ENCODE measurements at places on chromosomes 12 and 14.

DNA sequence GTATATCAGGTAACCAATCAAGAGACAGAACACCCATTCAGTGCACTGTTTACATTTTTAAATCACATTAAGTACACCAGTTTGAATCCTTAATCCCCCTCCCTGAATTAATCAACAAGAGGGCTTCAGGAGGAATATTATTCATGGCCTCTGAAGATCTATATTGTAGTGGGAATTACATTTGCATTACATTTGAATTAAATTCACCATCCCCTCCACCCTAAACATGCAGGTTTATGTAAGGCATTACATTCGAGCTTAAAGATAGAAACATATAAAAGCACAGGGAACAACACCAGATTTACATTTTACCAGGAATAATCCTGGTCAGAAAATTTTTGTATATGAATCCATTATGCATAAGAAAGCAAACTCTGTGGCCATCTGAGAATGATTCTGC lies 197.8 kb upstream of the KITLG start:
- DNase-seq: no peak

DNA sequence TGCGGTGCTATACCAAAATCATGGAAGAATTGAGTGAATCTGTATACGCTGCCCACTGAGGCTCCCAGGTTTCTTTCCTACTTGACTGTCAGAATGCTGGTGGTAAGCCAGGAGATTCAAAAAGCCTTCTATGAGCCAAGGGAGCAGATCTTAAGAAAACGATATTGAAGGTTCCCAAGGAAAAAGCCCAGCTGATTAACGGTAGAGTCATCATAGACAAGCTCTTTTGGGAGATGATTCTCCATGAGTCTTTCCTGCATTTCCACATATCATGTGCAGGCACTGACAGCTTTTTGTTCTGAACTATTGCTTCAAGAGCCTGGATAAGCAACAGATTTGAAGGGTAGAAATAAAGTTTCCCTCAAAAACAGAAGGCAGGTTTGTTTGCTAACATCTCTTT lies 17.5 kb downstream of the SLC35F4 start:
- no peak for DNase-seq

DNA sequence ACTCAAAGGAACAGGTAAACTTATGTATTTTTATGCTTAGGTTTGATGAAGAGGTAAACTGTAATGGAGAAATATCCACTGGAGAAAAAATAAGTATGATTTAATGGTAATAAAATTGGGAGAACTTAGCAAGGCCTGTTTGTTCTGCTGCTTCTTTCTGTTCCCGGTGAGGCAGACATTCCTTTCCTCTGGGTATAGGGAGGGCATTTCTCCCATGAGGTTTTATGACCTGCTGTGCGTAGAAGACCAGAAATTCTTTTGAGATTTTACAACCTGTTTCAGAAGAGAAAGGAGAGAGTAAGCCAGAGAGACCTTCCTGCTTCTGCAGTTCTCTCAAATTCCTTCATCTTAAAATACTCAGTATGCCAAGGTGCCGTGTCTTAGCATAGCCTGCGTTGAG lies 139.4 kb upstream of the RMST start:
- no peak for DNase-seq

- DNase-seq: no peak
Measured at GRCh38 chr12:92055877-92056276, 89.8 kb downstream of the BTG1 start.

DNA sequence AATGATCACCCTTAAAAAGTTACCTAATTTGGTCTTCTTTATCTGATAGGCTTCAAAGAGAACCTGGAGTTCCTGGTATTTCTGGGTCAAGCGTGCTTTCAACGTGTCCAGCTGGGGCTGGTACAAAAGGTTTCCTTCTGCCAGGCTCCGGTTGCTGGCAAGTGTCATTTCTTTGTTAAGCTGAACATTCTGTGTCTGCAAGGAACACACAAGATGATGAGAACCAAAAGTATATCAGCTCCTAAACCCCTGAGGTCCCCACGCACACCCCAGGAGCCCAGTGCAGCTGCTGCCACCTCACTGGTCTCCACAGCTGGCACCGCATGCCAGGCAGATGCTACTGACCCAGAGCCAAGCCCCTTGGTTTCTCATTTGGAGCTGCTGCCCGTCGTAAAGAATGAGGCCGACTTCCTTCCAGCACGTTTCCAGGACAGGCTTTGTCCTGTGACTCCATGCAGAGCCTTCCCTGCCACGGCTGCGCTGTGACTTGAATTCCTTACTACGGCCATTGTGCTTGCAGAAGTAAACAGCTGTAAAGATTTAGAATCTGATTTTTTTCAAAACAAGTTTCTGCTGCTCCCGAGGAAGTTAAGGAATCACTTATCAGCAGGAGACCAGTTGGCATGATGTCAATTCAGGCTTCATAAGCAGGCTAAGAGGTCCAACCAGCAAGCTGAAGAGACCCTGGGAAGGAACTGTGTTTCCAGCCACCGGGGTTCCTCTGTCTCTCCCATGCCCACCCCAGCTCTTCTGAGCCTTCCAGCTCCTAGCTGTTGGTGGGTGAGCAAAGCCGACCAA lies 24.9 kb downstream of the VPS37B start:
- no peak for DNase-seq

Data from KBM-7 (cell line).